ENCODE measurements at places on chromosomes 1 and 21. TPM values are rescaled to one million over a fixed set of nuclear protein-coding genes. Genes with fewer than 3 reads are reported as not detected.
A peak's percentile ranks its signal among the peaks of the same experiment; 100 is the strongest.

- DNase-seq, result peak; percentile 89
Measured at GRCh38 chr21:33229784-33230544, at the start of gene IFNAR2. Gene IFNAR2, plus strand, starts transcription at chr21:33229938. Its CDS starts 11,985 bp downstream, at chr21:33241923.

GRCh38 chr1:197572169-197572568 is 203.1 kb downstream of the DENND1B start:
- no peak for DNase-seq

DNA sequence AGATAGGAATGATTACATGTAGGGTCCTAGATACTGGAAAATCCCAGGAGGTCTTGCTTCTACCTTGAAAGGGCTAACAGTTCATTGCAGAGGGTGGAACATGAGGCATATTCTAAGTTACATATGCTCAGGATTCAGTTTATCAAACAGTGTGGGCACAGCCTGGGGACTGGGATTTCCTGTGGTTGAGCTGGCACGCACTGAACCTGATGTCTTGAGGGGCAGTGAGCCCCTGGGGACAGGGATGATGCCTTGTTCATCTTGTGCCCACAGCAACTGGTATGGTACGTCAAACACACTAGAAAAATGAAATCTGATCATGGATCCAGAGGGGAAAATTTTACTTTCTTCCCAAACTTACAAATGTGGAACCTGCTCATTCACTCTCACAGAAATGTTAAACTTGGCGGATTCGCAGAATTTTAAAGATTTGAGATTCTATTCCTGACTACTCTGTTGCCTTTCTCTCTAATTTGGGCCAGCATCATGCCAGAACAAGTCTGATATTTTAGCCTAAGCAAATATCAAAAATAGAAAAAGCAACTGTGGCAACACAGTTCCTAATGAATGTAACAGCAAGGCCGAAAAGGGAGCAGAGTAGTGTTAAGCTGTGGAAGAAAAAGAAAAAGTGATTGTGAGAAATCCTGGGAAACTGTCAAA is 68.2 kb upstream of the COL24A1 start:
- no peak for DNase-seq

- DNase-seq, result no peak
Measured at GRCh38 chr21:36186506-36187399, 30.1 kb downstream of the DOP1B start.

- no peak for DNase-seq
Measured at GRCh38 chr1:193103759-193104501, 1.3 kb downstream of the GLRX2 start.

- DNase-seq, result no peak
Measured at GRCh38 chr1:226786550-226786949, 47.5 kb upstream of the ITPKB start.

DNA sequence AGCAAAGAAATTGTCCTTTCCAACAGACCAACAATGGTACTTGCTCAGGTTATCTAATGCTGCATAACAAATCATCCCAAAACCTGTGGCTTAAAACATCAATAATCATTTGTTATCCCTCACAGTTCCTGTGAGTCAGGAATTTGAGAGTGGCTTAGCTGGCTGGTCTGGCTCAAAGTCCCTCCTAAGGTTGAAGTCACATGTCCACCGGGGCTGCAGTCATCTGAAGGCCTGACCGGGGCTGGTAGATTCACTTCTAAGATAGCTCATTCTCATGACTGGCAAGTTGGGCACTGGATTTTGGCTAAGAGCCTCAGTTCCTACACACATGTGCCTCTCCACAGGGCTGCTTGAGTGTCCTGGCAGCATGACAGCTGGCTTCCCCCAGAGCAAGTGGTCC is 16.9 kb downstream of the ERI3 start:
- DNase-seq, result no peak

GRCh38 chr1:21608798-21609197 is 60.4 kb downstream of the RAP1GAP start:
- DNase-seq, result no peak

DNA sequence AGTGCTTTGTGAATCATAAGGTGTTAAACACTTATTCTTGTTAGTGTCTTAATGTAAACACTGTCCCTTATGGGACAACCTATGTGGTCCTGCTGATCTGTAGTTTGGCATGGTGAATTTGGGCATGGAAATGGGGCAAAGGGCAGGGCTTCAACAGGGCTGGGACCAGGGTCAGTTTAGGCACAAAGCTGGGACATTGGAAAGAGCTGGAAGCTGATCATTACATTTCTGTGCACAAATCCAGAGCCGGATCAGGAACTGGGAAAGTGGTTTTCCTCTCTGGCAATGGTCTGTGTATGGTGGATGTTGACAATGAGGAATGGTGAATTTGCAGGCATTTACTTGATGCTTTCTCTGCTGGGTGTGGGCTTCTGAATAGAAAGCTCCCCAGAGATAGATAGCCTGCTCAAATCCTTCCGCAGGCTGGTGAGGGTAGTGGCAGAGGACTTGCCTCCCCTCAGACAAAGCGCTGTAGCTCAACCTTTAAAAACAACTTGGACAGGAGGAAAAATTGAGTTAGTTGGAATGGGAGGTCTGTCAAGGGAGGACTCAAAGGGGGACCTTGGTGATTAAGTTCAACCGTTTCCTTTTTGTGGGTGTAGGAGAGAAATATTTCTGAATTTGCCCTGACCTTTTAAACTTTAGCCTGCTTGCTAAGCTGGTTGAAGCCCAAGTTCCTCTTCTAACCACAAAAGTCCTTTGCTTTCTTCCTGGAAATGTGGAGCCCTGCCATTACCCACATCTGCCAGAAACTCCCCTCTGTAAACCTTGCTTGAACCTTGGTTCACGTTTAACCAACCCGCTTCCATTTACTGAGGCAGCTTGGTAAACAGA is 35.3 kb downstream of the HLX start:
- DNase-seq, result no peak

DNA sequence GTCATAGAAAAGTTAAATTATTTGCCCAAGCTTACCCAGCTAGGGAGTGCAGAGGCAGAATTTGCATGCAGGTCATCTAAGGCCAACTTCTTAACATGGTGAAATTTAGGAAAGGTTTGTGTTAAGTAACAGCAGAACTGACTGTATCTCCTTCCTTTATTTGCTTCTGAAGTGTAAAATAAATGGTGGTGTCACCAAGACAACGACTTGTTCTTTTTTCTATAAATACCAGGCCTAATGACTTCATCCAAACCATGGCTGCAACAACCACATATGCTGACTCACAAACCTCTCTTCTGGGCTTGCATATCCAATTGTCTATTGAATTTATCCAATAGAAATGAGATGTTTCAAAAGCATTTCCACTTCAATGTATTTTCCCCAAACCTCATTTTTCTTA is 19.1 kb downstream of the COL24A1 start:
- DNase-seq, result no peak

- DNase-seq, result no peak
Measured at GRCh38 chr21:41403966-41404365, 22.1 kb upstream of the MX1 start.

GRCh38 chr1:98478121-98478520 is 183.4 kb upstream of the SNX7 start:
- no peak for DNase-seq

- DNase-seq, result no peak
Measured at GRCh38 chr1:85358702-85359438, 82.4 kb upstream of the BCL10 start.

DNA sequence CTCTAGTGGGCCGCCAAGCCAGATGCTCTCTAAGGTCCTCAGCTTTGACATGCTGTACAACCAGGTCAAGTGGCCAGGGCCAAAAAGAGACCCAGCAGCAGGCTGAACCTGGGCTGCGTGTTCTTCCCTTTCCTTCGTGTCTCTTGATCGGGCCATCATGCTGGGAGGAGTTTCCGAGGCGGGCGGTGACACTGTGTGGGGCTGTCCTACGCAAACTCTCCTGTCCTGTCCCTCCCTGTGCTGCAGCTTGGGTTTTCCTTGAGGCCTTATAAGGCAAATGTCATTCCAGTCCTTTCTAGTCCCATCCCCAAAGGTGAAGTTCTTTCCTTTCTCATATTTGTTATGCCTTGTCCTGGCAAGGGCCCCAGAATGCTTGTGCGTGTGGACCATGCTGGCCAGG is 56.7 kb downstream of the ARHGEF10L start:
- DNase-seq, result no peak

DNA sequence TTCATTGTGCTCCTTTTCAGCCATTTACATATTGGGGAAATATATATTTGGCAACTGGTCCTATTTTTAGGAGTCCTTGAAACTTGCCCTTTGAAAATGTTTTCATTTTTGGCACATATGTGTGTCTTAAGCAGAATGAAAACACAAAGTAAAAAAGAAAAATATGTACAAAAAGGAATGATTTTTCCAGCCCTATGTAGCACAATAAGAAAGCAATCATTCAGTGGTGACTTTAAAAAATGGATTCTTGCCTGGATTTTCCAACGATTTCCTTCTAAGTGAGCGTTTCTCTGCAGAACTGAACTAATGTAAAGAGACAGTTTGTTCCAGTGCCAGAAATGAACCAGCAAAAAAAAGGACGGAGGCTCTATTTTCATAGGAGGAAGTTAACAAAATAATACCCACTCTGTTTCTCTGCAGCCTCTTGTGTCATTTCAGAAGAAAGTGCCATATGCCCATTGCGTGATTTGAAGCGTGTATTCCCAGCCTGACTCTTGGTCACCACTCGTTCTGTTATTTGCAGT is 340.1 kb downstream of the SETD4 start:
- DNase-seq, result no peak

Gene WNT3A
- polyA plus RNA-seq, result not detected

Gene LENEP
- polyA plus RNA-seq, result not detected

Gene ASB17
- not detected for polyA plus RNA-seq

Gene CD164L2
- polyA plus RNA-seq, result not detected

Gene OR10Z1
- polyA plus RNA-seq, result not detected

Gene ACTL8
- not detected for polyA plus RNA-seq

Gene TMPRSS15
- polyA plus RNA-seq, result not detected

Gene NHLH1
- polyA plus RNA-seq, result not detected

Gene HCN3
- 1.0 TPM for polyA plus RNA-seq

Gene OR14K1
- polyA plus RNA-seq, result not detected

Gene TFAP2E
- 0.21 TPM for polyA plus RNA-seq

Gene ANKRD35
- polyA plus RNA-seq, result 1.9 TPM

Data from liver (tissue), 10 donors.